A172 (cell line): ENCODE measurements at places on chromosomes 1 and 21.

GRCh38 chr1:7943251-7943650, 2.6 kb upstream of the TNFRSF9 start:
- DNase-seq, result no peak

GRCh38 chr1:145782272-145783099, 41.4 kb downstream of the RNF115 start:
- peak; percentile 92 for DNase-seq

DNA sequence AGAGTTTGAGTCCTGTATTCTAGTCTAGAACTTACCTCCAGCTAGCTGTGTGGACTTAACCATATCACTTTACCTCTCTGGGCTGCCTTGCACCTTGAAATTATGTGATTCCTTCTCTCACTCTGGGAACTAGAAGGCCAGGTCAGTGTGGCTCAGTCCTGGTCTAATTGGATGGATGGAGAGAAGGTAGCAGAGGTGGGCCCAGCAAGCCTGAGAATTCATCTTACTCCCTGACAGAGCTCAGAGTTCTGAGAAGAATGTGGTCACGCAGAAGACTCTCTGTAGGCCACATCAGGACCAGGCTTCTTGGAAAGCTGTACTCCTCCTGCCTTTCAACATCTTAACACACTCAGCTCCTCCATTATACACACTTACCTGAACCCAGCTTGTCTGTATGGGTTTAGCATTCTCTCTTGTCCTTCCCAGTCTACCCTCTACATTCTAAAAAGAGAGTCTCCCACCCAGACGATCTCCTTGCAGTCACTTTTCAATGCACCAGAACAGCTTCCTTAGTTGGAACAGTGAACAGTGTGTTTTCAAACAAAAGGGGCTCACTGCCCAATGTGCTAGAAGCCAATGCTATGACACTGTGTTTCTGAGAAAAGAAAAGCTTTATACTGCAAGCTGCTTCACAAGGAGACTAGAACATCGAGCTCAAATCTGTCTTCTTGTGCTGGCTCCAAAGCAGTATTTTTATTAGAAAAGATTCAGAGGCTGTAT, 60.5 kb downstream of the CAPN9 start:
- no peak for DNase-seq

- DNase-seq, result no peak
Measured at GRCh38 chr21:45539046-45539795, 3.0 kb downstream of the SLC19A1 start.

DNA sequence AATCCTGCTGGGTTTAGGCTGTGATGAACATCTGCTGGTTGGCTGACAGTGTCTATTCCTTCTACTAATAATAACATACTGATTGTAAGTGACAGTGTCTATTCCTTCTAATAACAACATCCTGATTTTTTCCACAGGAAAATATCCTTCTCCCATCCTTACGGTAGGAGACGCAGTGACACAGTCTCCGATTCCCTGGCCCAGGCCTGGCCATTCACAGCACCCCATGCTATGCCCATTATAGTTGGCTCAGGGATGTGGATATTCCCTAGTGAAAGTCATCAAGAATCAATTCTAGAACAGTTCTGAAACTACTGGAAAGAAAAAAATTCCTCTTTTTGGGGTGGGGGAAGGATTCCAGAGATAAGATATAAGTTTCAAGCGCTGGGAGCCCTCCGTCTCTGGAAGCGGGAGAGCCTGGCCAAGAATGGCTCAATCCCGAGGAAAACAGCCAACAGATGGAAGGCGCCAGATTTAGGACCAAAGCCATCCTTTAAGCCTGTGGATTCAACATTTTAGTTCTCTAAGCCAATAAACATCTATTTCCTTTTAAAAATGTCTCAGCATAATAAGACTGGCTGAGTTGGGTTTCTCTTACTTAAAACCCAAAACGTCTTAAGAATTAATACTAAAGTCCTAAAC, 88.6 kb downstream of the GPATCH2 start:
- no peak for DNase-seq
